Upper lobe of right lung (tissue), 1 donor: ENCODE measurements at places on chromosomes 16 and 17. TPM values are rescaled to one million over a fixed set of nuclear protein-coding genes. Genes with fewer than 3 reads are reported as not detected.

Gene ANKRD40CL
- total RNA-seq, result not detected

Gene SNX11
- 20.8 TPM for total RNA-seq

DNA sequence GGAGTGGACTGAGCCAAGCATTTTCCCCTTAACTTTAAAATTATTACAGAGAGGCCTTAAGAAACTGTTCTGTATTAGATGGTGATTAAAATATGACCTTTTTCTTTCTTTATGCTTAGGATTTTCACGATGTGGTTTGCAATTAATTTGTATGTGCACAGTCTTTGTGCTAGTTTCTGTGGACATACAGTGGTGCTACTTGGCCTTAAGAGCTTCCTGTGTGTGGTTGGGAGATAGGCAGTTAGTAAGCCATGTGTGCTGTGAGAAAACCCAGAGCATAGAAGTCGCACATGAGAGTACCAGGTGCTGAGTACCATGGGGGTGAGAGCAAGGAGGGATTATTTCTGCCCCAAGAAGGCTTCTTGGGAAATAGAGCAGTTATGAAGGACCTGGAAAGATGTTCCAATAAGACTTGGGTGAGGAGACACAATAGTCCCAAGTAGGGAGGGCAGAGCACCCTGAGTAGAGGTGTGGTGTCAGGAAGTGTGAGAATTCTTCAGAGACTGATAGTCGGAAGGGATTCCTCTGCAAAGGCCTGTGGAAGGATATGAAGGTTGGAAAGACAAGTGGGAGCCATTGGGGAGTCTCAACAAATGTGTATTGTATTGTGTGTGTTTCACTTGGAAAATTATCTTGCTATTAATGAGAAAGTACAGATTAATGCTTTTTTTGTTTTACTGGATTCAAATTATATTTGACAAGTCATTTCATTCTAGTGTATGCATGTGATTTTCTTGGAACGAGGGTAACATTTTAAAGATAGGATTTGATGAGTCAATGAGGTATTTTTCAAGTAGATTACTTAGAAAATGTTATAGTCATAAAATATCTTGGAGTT lies 239.9 kb downstream of the PRKCA start:
- DNase-seq, result no peak

GRCh38 chr17:17200311-17200710 lies 5.8 kb downstream of the PLD6 start:
- DNase-seq, result no peak

DNA sequence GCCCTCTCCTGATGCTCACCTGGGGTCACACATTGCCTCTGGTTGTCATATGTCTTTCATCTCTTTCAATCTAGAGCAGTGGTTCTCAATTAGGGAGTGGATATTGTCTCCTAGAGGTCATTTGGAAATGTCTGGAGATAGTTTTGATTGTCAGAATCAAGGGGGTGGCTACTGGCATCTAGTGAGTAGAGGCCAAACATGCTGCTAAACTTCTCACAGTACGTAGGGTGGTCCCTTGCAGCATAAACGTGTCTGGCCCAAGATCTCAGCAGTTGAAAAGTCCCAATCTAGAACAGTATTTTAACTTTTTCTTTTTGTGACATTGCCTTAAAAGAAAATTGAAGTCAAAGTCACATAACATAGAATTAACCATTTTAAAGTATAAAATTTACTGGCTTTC lies 30.5 kb upstream of the SLC5A10 start:
- DNase-seq, result no peak
